Colonic mucosa (tissue), 4 donors: ENCODE measurements at places on chromosomes 4 and X. TPM values are rescaled to one million over a fixed set of nuclear protein-coding genes. Genes with fewer than 3 reads are reported as not detected.
A peak's percentile ranks its signal among the peaks of the same experiment; 100 is the strongest.

- no peak for DNase-seq
These were observed 187.3 kb downstream of the ANAPC10 start for GRCh38 chr4:144910723-144911122.

CLTRN gene
- not detected for total RNA-seq

ADGRG2 gene
- 0.10 TPM for total RNA-seq

GRCh38 chr4:83248486-83248885, 36.1 kb downstream of the COQ2 start:
- DNase-seq, result peak; percentile 82

- DNase-seq, result no peak
These were observed 152.3 kb upstream of the BMP3 start for GRCh38 chr4:80878218-80878617.

PLAC8 gene
- total RNA-seq, result 246 TPM

MYOZ2 gene
- 0.08 TPM for total RNA-seq

OPRPN gene
- not detected for total RNA-seq

DNA sequence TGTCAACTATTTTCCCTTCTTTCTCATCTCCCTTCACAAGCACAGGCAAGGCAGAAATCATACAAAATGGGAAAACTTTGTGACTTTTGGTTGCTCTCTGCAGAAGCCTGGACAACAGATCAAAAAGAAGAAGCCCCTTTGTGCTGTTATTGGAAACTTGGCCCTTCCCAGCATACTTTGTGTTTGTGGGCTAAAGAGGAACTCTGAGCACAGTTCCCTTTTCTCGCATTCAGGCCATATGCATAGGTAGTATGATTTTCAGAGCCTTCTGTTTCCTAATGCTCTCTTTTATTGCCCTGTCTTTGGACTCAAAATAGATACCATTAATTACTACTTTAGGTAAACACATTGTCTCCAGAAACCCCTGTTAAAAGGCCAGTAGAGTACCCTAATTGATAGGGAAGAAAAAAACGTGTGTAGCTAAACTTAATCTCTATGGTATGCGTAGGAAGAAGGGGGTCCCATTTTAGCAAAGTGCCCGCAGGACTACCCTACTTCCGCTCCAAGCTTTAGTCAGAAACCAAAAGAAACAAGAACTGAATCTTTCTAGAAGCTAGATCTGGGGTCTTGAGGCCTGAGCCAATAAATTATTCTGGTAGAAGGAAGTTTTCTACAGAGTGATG, 26.6 kb downstream of the VSIG4 start:
- no peak for DNase-seq
